ENCODE measurements at places on chromosomes 6 and 20.

- DNase-seq, result no peak
Measured at GRCh38 chr20:18533978-18534644, 26.4 kb downstream of the SEC23B start.

DNA sequence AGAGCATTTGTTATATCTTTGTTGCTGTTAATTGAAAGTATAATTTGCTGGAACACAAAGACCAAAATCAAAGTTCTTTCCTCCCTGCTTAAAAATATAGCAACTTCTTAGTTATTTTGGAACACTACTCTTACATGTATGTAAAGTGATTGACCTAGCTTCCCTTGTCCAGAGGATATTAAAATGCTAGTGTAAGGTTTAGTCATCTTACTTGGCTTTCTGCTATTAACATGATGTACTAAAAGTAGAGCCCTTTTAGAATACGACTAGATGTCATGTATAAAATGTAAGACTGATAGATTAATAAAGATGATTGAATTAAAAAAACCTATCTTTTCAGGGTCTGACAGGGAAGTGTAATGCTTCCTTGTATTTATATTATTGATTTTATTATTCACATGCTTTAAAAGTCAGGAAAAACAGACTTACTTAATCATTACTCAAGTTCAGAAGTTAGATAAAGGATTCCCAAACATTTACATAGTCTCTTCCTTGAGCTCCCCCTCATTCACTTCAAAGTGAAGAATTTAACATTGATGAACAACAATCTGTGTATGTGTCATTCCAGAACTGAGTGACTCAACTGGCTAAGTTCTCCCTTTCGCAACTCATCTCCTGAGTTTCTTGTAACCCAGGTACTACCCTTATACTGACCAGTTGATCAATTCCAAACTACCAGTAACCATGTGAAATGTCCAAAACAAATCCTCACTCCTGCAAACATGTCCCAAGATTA lies 50.9 kb downstream of the BTBD9 start:
- DNase-seq, result no peak

- no peak for DNase-seq
Measured at GRCh38 chr6:163243083-163243482, 171.4 kb upstream of the QKI start.

GRCh38 chr6:143755301-143755744 lies 77.6 kb downstream of the PHACTR2 start:
- no peak for DNase-seq

DNA sequence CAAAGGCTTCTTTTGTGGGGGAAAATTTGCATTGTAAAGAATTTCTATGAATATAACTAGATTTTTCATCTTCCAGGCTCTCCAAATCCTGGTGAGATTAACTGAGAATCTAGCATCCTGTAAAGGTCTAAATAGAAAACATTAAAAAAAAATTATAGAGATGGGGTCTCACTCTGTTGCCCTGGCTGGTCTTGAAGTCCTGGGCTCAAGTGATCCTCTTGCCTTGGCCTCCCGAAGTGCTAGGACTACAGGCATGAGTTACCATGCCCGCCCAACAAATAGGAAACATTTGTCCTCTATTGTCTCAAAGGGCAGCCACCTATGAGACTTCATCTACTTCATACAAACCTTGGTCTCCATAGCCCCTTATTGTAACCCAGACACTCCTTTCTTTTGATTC lies 25.2 kb upstream of the NCOA3 start:
- DNase-seq, result no peak

- no peak for DNase-seq
Measured at GRCh38 chr6:139582956-139583355, 208.5 kb upstream of the CITED2 start.

GRCh38 chr6:33217681-33218080 lies 9.4 kb downstream of the RING1 start:
- DNase-seq, result no peak

- peak; percentile 35 for DNase-seq
Measured at GRCh38 chr20:11216451-11217314, 542.9 kb upstream of the JAG1 start.

DNA sequence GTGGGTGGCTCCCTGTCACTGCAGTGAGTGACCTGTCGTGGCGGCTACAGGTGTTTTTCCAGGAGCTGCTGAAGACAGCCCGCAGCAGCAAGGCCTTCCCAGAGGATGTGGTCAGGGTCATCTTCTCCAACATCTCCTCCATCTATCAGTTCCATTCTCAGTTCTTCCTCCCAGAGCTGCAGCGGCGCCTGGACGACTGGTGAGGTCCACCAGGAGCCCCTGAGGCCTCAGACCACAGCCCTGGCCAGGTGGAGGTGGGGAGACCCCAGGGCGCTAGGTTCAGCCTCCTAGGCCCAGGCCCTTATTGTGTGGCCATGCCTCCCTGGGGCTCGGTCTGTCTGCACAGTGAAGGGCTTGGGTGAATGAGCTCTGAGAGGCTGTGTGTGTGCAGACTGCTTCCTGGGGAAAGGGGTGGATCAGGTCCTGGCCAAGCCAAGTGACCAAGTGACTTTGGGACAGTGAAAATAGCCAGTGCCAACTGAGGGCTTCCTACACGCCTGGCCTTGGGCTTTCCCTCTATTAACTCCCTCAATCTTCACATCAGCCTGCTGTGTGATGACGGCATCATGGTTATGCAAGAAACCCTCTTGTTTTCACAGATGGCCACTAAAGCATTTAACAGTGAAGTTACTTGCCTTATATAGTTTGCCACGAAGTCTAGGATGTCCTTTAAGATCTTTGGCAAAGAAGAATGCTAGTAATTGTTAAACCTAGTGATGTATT lies 6.4 kb downstream of the FGD2 start:
- no peak for DNase-seq

- no peak for DNase-seq
Measured at GRCh38 chr6:108921547-108922361, 73.5 kb downstream of the ARMC2 start.

- no peak for DNase-seq
Measured at GRCh38 chr6:126880964-126881363, 237.5 kb upstream of the RSPO3 start.

DNA sequence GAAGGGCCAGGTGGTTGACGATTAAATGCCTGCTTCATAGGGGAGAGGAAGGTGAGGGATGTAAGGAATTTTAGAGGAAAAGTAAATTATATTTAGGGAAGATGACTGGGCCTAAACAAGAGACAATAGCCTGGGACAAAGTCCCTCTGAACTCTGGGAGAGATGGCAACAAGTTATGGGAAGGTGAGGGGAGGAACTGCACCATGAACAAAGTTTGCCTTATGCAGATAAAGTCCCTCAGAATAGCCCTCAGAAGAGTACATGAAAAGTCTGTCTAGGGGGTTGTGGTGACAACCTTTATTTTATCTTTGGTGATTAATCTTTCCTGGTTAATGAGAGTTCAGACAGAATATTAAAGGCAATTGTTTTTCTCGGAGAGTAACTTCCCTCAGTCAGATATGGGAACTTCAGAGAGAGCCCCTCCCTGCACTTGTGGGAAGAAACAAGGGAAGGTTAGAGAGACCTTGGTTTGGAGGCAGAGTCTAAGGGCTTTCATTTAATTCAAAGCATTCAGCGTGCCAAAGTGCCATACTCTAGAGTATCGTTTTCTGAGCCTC lies 27.1 kb upstream of the FAM217A start:
- no peak for DNase-seq

DNA sequence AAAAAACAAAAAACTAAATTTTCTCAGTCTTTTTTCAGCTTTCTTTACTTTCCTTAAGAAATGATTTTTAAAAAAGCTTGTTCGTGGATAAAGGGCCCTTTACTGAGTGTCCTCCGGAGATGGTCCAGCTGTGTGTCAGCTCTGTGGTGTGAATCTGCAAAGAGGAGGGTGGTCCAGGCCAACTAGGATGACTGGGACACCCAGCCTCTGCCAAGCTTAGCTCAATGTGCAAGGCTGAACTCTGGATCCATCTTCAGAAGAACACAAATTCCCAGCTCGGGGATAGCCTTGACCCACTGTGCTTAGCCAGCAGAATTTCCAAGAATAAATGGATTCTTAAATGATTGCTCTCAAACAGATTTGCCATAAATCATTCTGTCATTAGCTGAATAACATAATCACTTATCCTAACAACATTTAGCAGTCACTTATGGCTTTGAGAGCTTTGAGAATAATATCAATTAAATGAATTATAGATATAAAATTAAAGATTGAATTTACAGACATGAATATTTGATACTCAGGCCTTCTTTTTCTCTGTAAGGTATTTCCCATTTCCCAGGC lies 14.2 kb upstream of the CALHM5 start:
- DNase-seq, result no peak

- DNase-seq, result peak; percentile 92
Measured at GRCh38 chr6:45445749-45446549, 68.2 kb upstream of the SUPT3H start.

DNA sequence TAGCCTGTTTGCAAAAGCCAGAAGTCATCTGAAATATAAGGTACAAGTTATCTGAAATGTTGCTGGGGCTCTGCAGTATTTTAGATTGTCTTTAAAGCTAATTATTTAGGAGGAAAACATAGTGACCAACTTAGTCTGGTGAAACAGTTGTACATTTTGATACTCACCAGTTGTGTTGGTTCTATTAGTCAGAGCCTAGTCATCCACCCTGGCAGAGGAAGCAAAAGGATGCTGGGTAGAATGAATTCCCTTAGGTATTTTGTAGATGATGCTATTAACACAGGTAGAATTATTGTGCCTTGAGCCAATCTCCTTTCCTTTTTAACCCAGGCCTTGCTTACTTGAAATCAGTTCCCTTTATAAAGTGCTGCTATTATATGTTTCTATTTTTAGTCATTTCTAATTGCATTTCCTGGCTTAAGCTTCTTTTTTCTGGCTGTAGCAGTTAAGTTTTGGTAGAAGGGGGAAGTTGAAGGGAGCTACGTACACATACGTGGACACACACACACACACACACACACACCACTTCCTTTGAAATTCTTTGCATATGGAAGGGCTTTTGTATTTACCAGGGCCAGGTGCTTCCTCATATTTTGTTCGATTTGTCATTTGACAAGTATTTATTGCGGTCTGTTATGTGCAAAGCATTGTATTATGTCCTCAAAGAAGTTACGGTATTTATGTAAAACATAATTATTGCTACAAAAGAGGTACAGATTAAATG lies 82.4 kb downstream of the RTN4IP1 start:
- DNase-seq, result peak; percentile 45

DNA sequence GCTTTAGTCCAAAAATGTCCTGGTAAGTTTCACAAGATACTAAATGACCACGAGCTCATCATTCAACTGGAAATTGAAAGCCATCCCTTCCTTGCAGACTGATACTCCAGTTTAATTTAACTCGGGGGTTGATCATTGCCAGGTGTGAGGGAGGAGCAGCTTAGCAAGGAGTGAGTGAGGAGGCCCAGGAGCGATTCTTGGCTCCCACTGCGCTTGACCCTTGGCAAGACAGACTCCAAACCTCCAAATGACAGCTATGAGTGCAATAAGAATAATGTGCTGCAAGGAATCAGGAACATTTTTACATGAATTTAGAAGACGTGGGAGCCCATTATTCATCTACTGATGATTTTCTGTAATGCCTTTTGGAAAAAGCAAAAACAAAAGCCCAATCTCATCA lies 64.9 kb downstream of the LAMA4 start:
- DNase-seq, result no peak

DNA sequence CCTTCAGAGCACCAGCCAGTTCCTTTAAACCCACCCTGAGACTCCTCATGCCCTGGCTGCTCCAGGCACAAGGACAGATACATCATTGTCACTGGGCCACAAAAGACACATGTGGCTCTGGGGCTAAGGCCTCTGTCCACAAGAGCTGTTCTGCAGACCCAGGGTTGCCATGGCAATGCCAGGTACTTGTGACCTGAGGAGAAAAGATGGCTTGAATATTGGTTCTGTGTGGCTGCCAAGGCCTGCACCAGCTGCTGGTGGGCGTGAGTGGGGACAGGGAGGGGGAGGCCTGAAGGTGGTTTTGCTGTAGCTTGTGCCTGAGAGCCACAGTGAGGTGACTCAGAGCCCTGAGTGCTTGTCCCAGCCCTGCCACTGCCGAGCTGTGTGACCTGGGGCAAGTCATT lies 31.8 kb downstream of the SAYSD1 start:
- no peak for DNase-seq

- no peak for DNase-seq
Measured at GRCh38 chr20:17179840-17180239, 47.0 kb upstream of the PCSK2 start.

DNA sequence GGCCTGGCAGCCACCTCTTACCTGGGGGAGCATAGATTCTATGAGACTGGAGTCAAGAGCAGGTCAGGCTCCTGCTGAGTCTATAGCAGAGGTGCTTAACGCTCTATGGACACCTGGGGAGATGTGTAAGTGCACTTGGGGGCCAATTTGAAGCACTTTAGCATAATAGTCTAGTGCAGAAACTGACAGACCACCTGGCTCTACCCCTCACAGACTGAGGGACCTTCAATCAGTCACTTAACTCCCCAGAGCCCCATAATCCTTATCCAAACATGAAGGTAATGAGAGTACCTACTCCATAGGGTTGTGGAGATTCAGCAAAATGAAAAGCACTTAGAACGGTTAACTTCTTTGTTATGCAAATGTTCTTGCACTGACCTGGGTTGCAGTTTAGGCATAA lies 87.3 kb upstream of the SLC22A16 start:
- no peak for DNase-seq
